Stromal cell of bone marrow (primary cell): ENCODE measurements at places on chromosomes 3 and 15.

- peak; percentile 56 for DNase-seq
Observed at GRCh38 chr3:24709956-24710355, 215.3 kb upstream of the THRB start.

- no peak for DNase-seq
Observed at GRCh38 chr3:44506961-44507360, 29.5 kb upstream of the ZNF445 start.

- no peak for DNase-seq
Observed at GRCh38 chr15:27668471-27669220, 430.5 kb downstream of the OCA2 start.

GRCh38 chr15:31293655-31294054 is 33.0 kb upstream of the KLF13 start:
- no peak for DNase-seq

DNA sequence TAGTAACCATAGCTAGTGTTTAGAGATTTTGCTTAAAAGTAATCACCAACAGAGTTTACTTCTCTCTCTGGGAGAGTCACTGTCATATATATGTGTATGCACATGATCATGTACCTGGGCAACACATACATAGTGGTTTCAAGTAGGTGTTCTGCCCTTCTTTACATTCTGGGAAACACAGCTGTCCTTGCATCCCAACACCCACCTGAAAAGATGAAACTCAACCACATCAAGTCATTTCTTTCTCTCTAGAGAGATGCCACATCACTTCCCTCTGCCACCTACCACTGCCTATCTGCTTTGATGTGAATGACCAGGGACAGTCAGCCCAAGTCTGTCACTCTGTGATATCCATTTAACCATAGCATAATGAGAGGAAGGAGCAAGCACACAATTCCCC is 155.8 kb upstream of the GADL1 start:
- DNase-seq: no peak
